ENCODE measurements at places on chromosomes 1 and 21.

- no peak for DNase-seq
Measured at GRCh38 chr1:31258581-31258980, 18.9 kb upstream of the NKAIN1 start.

DNA sequence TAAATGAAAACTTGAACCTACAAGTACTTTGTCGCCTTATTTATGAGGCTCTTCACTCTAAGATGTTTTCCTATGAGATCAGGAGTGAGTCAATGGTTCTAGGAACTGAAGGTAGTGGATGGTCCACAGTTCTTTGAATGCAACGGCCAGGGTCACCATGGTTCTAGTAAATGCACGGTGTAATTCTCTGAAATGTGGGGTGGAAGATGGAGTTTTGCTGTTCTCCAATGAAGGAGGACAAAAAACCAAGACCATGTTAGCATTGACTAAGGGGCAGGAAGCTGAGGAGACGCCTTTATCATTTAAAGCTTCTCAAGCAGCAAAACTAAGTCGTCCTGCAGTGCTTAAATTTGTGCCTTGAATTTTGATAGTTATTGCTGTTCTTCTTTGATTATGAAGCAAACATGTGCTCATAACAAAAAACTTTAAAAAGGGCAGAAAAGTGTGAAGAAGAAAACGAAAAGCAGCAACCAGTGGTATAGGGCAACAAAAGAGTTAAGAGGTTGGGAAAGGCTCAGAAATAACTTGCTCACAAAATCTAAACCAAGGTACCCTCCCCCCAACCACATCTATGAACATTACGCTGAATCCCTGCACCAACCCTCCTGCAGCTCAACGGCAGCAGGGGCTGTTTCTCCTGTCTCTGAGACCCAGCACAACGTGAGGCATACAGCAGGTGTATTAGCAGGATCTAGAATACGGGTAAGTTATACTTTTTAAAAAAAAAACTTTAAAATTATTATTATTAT is 85.0 kb downstream of the MRPL37 start:
- no peak for DNase-seq

DNA sequence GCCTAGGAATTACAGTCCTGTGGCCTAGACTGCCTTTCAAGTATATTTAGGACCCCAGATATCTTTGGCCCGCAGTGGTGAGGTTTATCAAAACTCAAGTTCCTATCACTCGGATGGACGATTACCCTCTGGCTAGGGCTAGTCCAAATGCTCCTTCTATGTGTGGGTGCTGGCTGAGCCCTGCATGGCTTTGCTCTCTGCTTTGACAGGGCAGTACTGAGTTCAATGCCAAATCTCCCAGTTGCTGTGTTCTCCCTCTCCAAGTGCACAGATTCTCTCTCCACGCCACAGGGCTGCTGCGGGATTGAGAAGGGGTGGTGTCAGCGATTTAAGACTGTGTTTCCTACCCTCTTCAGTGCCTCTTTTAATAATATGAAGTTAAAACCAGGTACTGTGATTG is 97.0 kb downstream of the LHX4 start:
- DNase-seq: no peak

GRCh38 chr1:35672116-35672515 is 30.8 kb upstream of the PSMB2 start:
- DNase-seq: no peak

GRCh38 chr1:9404117-9404914 is 111.6 kb downstream of the SPSB1 start:
- no peak for DNase-seq

- no peak for DNase-seq
Measured at GRCh38 chr21:45253180-45253579, 34.5 kb downstream of the POFUT2 start.

DNA sequence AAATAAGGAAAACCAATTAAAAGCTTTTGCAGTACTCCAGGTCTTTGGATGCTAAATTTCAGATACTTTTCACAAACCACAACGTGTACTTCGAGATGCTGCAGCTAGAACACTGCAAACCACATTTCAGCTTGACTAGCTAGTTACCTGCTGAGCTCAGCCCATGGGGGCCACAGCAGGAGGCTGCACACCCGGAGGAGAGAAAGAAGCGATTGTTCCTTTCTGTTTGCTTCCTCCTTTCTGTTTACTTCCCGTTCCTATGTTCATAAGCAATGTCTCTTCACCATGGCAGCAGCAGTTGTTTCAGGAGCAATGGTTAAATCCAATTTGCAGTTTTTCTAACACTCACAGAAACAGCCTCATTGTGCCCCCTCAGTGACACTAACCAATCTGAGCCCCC is 225.6 kb upstream of the FGGY start:
- DNase-seq: no peak

- DNase-seq: no peak
Measured at GRCh38 chr1:69836971-69837636, 269.4 kb downstream of the LRRC7 start.

DNA sequence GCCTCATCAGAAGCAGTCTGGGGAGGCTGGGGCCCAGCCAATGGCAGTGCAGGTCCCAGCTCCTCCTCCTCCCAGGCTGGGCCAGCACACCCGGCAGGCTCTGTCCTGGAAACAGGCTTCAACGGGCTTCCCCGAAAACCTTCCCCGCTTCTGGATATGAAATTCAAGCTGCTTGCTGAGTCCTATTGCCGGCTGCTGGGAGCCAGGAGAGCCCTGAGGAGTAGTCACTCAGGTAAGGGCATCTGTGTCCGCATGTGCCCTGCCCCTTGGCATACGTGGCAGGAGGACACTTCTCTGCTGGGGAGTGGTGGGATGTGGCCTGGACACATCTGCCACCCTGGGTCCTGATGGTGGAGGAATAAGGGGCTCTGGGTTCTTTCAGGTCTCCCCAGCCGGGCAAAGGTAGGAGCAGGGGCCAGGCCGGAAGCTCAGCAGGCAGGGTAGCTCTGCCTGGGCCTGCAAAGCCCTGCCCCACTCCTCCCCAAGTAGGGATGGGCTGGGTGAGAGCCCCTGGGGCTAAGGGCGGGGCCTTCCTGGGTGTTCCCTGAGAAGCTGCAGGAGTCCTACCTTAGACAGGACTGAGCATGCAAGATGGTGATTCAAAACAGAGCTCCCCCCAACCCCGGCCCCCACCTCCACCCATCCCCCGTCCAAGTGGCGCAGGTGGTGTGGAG is at the start of gene GJB5:
TSS of gene GJB5 (plus strand) at position 84 of the 674 bp plus-strand sequence. CDS start 2,284 bp downstream, outside the sequence.
- no peak for DNase-seq

DNA sequence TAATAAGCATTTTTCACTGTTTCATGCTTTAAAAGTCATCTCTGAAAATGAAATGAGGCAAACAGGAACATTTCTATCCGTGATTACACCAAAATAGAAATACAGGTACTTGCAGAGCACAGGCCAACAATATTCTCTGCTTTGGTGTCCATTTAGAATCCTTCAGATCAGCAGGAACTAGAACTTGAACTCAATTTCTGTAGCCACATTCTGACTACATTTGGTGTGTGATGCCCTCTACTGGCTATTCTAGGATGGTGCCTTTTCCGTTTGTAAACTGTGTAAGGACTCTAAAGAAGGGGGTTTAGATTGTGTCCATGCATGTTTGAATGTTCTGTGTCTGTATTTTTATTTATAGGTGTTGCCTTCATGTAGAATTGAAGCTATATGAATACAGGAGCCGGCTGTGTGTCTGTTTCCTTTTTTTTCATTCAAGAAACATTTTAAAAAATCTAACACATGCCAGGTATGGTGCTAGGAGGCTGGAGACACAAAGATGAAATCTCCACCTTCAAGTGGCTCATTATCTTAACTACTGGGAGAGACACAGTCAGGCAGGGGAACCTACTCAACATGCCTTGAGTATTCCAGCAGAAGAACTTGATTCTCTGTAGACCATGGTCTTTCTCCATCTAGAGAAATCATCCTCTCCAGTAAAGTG is 7.6 kb upstream of the ZNF326 start:
- DNase-seq: peak; percentile 82

GRCh38 chr1:48208251-48208650 is 14.3 kb upstream of the SLC5A9 start:
- no peak for DNase-seq

GRCh38 chr1:226402739-226403165 is 5.1 kb downstream of the PARP1 start:
- no peak for DNase-seq

GRCh38 chr1:74963120-74963519 is 171.1 kb upstream of the LHX8 start:
- no peak for DNase-seq

- no peak for DNase-seq
Measured at GRCh38 chr1:166869318-166870099, 6.6 kb downstream of the TADA1 start.

- no peak for DNase-seq
Measured at GRCh38 chr1:97097404-97097925, 375.9 kb downstream of the PTBP2 start.

DNA sequence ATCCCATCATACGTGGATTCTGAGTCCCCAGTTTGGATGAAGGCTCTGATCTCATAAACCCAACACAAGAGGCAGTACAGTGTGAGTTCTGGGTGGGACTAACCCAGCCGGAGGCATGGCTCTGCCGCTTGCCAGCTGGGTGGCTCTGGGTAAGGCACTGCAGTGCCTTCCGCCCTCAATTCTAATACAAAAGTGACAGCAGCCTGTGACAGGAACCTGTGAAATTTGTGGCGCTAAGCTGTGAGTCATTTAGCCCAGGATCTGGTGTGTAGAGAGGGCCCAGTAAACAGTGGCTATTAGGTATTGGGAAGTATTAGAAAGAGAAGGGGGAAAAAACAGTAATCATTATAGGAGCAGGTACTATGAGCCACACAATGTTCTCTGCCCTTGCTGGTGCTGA is 23.3 kb downstream of the HSPG2 start:
- DNase-seq: no peak

DNA sequence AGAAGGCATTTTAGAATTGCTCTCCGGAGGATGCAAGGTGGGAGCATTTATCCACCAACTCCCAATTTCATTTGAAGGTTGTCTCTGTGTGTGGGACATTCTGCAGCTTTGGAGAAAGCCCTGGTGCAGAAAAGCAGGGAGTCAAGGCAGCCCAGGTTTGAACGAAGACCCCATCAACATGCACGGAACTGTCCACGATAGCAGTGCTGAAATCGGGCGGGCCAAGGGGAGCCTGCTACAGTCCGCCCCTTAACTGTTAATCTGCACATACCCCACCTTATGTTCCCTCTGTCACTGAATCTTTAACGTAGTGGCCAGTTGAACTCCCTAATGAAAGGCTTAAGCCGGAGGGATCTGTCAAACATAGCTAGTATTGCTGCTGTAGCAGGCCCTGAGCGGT is 68.8 kb upstream of the C1orf174 start:
- no peak for DNase-seq

GRCh38 chr1:243950166-243950565 is 100.1 kb upstream of the AKT3 start:
- DNase-seq: no peak

- DNase-seq: no peak
Measured at GRCh38 chr1:180641662-180642061, 9.8 kb downstream of the XPR1 start.

GRCh38 chr21:41651406-41651805 is 115.4 kb downstream of the RIPK4 start:
- DNase-seq: no peak

GRCh38 chr1:206581571-206581981 is 30.7 kb downstream of the EIF2D start:
- no peak for DNase-seq

DNA sequence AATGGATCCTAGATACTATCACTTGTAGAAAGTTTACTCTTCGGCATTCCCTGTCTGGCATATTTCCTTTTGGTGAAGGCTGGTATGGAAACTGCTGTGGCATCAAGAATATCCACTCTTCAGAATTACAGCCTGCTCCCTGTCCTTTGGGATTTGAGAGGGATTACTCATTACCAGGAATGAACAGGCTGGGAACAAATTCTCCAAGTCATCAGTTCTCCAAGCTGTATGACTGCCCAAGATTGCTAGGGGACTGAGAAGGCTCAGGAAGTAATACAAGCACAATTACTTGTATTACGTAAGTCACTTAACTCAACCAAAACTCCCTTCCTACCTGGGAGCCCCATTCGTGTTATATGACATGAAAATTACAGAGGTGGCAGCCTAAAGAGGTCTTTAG is 49.6 kb downstream of the CD58 start:
- DNase-seq: no peak

GRCh38 chr1:83583351-83584014 is 415.4 kb downstream of the TTLL7 start:
- no peak for DNase-seq

DNA sequence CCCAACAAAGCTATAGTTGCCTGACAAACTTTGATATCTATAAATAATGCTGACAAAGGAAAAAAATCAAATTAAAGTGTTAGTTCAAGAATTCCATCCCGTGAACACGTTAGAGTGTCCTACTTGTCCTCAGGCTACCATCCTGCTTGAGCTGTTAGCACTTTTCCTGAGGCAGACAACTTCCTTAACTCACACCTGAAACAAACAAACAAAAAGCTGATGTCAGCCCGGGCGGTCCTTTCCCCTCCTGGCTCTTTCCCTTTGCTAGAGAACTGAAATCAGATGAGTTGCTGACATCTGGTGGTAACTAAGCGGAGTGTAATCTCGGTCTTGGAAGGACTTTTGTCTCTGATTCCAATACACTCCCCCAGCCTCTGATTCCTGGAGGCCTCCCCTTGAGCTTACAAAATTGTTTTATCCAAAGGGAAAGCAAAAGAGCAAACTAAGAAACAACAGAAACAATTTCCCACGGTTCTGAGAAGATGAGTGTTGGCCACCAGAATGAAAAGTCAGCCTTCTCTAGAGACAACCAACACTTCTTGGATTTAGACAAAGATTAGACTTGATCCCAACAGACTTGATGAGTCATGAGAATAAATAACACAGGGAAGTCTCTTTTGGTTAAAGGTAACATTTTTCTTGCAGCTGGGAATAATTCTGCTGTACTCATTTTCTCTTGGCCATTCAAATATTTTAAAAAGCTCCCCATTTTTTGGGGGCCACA is 135.4 kb downstream of the PROX1 start:
- peak; percentile 66 for DNase-seq

DNA sequence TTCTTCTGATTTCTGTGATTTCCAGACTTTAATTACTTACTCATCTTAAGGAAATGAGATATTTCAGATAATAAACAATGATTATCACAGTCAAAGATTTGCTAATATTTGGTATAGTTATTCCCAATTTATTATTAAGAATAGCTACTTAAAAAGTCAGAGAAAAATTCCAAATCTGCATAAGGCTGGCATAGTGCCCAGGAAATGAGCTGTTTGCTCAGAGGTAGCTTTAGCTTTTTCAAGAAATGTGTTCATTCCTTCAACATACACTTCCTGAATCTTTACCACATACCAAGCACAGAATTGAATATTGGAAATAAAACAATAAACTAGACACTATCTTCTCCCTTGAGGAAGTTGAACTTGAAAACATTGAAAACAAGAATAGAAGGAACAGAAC is 44.3 kb upstream of the KCNK1 start:
- DNase-seq: no peak

DNA sequence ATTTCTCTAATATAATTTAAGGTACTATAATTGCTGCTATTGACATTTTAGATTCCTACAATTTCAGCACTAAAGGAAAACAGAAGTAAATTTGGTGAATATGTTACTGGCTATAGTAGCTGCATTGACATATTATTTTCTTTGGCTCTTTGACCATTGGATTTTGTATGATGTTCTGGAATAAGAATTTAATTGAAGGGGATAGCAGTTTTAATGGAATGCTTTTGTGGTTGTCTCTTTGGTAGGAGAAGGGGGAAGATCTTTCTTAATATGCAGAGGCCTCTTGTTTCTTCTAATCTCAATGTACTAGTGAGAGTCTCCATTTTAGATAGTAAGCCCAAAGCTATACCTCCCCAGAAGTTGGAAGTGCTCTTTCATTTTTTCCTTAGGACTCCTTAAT is 6.9 kb downstream of the DTL start:
- no peak for DNase-seq
